Ureter (tissue), 1 donor: ENCODE measurements at places on chromosomes 3 and 15. TPM values are rescaled to one million over a fixed set of nuclear protein-coding genes. Genes with fewer than 3 reads are reported as not detected.
A peak's percentile ranks its signal among the peaks of the same experiment; 100 is the strongest.

The CGNL1 gene
- 12.6 TPM for total RNA-seq

The COL6A5 gene
- not detected for total RNA-seq

The ZNF620 gene
- total RNA-seq, result 5.4 TPM

The CLSTN2 gene
- total RNA-seq, result 9.7 TPM

The HIGD2B gene
- total RNA-seq, result not detected

The MTMR10 gene
- 38.9 TPM for total RNA-seq

The NOX5 gene
- 0.89 TPM for total RNA-seq

The DNASE1L3 gene
- total RNA-seq, result 6.1 TPM

The UCN2 gene
- total RNA-seq, result 1.5 TPM

The PRKCD gene
- total RNA-seq, result 82.2 TPM

The ZNF662 gene
- total RNA-seq, result 45.1 TPM

DNA sequence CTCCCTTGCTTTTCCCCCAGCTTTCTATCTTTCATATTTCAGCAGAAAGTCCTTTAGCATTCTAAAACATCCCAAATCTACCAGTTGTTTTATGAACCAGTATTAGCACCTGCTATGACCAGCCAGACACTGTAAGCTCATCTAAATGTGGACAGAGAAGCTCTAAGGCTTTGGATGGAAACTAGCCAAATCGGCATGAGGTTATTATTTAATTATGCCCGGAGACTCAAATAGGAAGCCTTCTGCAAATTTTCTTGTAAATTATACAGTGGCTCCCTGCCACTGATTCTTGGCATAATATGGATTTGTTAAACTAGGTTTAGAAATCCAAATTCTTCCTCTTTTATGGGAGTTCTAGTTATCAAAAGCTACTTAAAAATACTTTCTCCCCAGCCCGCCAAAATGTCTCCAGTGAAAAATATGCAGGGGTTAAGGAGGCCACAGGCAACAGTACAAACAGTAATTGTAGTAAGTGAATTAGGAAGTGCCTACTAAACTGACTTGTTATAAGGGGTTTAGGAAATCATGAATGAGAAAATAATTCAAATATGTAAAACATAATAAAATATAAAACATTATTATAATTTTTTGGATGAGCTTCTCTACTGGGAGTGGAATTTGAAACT is 15.4 kb downstream of the MYH15 start:
- DNase-seq, result no peak

DNA sequence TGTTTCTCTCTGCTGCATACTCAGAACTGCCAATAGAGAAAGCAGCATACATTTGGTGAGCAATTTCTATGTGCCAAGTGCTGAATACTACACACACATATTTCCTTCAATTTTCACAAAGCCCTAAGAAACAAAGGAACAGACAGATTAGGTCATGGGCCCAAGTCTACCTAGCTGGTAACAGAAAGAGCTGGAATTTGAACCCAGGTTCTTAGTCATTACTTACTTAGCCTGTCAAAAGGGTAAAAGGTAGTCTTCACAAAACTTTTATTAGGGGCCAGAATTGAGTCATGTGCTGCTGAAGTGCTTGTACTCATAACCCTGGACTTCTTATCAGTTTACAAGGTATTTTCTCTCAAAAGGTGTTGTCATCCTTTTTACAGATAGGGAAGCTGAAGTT is 10.4 kb upstream of the ABHD17C start:
- DNase-seq, result no peak

DNA sequence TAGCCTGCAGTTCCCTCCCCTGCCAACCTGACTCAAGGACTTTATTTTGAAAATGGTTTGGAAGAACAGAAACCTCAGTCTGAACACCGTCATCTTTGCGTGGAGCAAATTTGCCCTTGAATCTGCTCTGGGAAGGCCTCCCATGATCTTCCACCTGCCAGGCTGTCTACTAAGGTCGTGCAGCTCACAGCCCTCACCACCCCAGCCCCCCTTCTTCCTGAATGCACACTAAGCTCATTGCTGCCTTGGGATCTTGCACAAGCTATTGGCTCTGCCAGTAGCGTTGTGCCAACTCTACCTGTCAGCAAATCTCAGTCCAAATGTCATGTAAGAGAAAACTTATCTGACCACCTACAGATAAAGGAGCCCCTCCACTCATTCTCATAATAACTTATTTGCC is 141.5 kb downstream of the USP13 start:
- no peak for DNase-seq

GRCh38 chr15:90618330-90619125 is 88.8 kb downstream of the CRTC3 start:
- DNase-seq, result no peak

DNA sequence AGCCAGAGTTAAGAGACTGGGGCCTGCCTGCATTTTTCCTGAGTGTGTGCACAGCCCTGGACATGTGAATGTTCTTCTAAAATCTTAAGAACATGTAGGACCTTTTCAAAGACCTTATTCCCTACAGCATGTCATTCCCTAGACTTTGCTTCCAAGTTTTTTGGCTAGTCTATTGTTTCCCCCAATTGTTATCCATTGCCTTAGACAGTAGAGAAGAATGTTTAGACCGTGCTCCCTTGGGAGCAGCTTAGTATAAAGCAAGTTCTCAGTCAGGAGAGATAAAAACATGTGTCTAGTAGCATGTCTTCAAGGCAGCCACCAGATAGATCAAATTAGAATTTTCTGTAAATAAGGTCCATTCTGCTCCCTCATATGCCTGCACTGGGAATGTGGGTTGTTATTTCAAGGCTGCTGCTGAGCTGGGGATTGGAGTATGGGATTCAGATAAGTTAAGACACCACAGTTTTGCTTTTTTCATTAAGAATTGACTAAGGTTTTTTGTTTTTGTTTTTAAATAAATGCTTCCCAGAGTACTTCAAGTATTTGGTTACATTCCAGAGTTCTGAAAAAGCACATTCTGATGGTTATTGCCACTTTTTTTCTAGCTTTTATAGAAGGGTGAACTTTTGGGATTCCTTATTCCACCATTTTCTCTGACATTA is 246.7 kb downstream of the RORA start:
- no peak for DNase-seq

DNA sequence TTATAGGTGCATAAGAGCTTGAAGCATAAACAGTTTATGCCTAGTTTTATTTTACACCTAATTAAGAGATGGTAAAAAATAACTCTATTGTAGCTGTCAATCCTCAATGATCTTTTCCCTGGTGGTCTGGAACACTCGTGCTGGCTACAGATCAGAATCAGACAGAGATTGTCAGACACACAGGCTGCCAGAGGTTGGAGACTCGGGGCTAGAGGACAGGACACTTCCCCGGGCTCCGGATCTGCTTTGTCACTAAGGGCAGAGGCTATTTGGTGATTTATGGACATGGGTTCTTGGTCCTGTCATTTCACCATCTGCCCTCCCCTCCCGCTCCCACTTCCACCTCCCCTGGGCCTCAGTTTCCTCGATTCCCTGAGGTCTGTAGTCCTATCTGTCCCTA is 16.5 kb upstream of the FAM174B start:
- no peak for DNase-seq

GRCh38 chr3:10546181-10546624 is 40.8 kb upstream of the ATP2B2 start:
- peak; percentile 9 for DNase-seq

DNA sequence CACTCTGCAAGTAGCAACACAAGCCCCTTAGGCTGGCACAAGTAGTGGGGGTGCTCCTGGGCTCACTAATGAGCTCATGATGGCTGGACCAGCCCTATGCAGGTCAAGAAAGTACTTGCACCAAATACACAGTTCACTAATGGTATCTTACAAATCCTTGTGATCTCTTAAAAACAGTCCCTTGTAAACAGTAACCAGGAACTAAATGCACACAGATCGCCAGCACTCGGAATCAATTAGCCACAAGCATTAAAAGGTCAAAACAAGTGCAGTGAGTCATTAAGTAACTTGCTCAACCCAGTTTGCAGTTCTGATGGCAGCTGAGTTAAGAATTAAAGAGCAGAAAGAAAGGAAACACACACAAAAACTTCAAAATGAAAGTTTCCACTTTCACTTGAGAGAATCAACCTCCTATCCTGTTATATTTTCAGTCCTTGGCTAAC is 43.2 kb downstream of the ARHGEF3 start:
- peak; percentile 69 for DNase-seq

- DNase-seq, result no peak
Observed at GRCh38 chr3:85781806-85782205, 823.0 kb downstream of the CADM2 start.

DNA sequence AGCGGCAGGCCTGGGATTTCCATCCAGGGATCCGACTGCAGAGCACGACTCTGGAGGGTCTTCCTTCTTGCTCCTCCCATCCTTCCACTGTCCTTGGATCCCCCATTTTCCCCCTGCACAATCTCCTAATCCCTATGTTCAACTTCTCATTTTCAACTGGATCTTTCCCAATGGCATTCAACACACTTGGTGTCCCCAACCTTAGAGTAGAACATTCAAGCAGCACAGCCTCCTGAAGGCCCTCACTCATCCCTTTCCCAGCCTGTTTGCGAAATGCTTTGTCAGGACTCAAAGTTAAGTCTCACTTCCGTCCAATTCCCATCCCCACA is 32.3 kb downstream of the RPN1 start:
- DNase-seq, result no peak

GRCh38 chr3:65347166-65347565 is 659.4 kb upstream of the ADAMTS9 start:
- DNase-seq, result no peak

GRCh38 chr3:18208856-18209255 is 216.3 kb downstream of the SATB1 start:
- no peak for DNase-seq

GRCh38 chr15:97652041-97652440 is 308.5 kb upstream of the ARRDC4 start:
- no peak for DNase-seq

GRCh38 chr3:115689928-115690327 is 66.6 kb downstream of the GAP43 start:
- DNase-seq, result no peak

DNA sequence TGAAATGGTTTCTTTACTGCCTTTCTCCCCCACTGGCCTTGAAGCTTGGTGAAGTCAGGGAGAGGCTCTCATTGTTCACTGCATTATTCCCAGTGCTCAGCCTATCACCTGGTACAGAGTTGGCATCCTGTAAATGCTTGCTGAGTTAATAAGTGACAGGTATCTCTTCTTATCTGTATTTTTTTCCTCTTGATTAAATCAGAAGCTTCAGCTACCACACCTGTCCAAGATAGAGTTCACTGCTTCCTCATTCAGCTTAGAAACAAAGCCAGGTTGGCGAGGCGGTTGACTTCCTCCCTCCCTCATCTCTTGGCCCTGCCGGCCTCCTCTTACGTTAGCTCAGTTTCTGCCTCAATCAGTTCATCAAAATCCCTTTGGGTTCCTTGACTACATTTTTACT is 142.8 kb downstream of the LIPC start:
- DNase-seq, result no peak

DNA sequence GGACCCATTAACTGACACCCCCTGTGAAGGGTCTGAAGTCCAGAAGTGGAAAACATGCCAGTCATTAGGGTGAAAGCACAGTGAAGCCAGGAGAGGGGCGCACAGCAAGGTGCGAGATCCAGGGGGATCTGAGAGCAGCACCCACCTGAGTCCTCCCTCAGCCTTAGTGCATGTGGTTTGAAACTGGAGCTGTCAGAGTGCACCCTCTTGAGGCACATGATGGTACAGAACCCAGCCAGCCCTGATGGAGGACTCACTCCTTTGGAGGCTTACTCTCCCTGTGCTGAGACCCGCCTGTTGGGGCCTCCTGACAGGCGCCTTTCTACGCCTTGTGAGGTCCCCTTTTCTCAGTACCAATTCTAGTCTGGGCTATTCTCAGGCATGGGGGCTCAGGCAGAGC is 77.8 kb downstream of the IL20RB start:
- DNase-seq, result no peak

DNA sequence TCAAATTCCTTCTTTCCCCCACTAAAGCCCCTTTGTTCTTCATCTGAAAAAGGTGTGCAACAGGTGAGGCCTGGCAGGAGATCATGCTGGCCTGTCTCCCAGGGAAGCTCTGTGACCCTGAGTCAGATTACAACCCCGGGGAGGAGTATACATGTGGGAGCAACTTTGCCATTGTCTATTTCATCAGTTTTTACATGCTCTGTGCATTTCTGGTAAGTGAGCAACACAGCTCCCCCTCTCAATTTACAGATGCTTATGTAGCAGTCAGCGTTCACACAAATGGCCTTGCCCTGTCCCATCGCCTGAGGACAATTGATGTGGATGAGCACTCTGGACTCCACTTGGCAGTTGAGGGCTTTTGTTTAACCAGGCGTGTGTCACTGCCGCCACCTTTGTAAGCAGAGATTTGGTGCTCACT is 70.4 kb downstream of the CHDH start:
- DNase-seq, result no peak

GRCh38 chr3:132164469-132165092 is 129.8 kb upstream of the CPNE4 start:
- DNase-seq, result no peak

- no peak for DNase-seq
Observed at GRCh38 chr3:190863119-190863465, 598 bp upstream of the GMNC start.

DNA sequence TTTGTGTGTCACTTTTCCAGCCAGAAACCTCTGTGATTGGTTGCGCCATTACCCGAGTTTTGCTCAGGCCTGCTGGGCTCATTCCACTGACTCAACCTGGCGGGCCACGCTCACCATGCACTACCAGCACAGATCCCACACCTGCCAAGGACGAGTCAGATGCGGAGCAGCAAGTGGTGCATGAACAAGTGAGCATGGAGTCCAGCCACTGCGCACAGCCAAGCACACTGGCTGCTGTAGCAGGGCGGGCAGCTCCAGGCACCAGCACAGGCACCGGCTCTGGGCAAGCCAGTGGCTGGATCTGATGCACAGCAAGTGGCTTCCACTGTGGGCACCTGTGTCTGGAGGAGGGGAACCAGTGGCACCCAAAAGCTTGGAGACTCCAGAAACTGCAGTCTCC is 110.4 kb downstream of the CBLB start:
- no peak for DNase-seq

- no peak for DNase-seq
Observed at GRCh38 chr3:132964266-132964665, 73.9 kb upstream of the TMEM108 start.

- DNase-seq, result no peak
Observed at GRCh38 chr3:9730657-9731205, 804 bp upstream of the BRPF1 start.

DNA sequence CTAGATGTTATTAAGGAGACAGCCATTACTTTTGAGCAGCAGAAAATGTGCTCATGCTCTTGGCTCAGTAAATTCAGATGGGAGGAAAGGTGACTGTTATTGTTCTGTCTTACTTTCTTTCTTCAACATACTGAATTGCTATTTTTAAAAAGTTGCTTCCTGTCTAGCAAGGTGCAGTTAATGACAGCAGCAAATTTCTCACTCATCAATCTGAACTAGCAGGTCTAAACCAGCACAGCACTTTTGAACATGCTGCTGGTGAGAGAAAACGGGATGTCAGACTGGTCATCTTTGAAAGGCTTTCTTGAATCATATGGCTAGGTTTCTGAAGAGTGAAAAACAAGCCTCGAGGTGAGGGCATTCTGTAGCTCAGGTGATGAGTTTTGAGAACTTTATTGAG is 384.7 kb downstream of the MFSD1 start:
- no peak for DNase-seq
